Suprapubic skin (tissue), 4 donors: ENCODE measurements at places on chromosomes 2 and 18.

DNA sequence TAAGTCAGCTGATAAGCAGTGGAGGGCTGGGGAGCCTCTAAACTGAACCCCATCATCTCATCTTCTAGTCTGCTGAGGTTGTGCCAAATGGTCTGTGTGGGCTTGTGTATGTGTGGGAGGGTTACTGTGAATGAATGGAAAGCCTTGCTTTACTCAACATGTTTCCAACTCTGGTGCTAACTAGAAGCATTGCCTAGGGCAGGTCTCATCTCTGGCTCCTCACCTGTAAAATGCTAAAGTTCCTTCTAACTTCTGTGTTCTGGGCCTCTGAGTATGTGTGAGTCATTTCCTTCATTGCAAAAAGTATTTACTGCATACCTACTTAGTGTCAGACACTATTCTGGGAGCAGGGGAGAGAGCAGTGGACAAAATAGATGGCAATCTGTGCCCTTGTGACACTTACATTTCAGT, 1.3 kb downstream of the LIPG start:
- DNase-seq = no peak

DNA sequence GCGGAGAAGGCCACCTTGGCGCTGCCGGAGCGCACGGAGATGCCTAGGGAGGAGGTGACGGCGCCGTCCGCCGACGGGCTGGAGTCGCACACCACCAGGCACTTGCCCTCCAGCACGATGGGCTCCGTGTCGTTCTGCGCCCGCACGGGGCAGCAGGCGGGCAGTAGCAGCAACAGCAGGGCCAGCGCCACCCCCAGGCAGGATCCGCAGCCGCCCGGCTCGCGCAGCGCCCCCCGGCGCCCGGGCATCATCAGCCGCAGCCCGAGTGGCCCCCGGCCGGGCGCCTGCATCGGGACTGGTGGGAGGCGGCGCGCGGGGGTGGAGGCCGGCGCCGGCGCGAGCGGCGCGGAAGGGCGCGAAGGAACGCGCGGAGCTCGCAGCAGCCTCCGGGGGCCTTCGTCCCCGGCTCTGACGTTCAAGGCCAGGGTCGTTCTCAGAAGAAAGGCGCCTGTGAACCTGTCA, 2.2 kb downstream of the CBLN2 start:
- DNase-seq = no peak

GRCh38 chr2:583666-584065, 93.5 kb downstream of the TMEM18 start:
- no peak for DNase-seq

DNA sequence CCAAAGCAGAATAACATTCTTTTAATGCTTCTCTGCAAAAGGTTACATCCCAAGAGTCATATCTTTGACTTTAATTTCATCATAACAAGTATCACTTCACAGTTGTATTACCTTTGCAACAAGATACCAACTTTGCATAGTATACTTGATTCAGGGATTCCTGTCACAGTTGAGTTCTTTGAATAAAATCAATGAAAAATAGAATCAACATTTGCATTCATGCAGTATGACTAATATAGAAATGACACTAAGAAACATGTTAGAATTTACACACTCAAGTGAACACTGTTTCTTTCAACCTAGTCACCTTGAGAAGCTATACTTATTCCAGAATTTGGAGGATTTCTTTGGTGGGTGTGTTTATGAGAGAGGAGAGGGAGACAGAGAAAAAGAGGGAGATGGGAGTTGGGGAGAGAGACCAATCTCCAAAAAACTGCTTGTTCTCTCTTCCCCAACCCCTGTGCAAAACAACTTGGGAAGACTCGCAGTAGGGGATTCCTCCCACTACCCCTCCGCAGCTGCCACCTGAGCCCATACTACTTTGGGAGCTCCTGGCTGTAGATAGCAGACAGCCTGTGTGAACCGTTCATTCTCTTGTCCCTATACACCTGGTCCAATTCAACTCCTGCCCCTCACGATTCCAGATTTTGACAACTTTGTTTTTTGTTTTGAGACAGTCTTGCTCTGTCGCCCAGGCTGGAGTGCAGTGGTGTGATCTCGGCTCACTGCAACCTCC, 57.7 kb downstream of the PELI1 start:
- no peak for DNase-seq

- DNase-seq = no peak
Measured at GRCh38 chr2:67295406-67295805, 101.7 kb upstream of the ETAA1 start.

DNA sequence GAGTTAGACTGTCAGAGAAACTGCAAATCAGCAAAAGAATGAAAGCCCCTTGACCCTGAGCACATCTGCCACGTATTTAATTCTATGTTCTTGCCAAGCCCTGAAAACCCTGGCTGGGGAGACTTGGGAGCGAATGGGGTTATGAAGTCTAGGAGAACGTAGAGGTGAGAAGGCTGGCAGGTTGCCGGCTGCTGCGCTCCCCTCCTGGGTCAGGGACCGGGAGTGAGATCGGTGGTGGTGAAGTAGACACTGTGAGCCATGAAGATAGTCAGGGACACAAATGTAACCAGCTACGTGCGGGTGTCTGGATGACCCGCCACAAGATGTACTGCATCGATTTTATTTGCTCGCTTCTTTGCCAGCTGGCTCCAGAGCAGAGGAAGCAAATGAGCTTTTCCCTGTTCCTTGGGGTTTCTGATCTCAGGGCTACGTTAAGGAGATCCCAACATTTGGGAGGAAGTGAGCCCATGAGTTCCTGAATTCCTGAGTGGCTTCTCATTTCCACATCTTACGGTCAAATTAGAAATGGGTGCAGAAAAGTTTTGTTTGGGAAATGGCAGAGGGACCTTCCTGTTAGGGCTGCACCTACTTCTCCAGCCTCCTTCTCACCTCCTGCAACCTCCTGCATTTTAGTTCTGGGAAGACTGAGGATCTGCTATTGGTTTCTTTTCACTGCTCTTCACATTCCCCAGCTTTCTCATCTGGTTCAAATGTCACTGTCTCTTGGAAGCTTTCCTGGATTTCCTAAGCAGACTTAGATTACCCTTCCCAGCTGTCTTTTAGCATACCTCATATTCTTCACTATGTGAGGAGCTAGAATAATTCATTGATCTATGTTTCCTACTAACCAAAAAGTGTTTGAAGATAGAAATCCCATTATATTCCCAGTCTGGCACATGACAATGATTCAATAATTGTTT, 360.6 kb downstream of the ZNF521 start:
- no peak for DNase-seq

DNA sequence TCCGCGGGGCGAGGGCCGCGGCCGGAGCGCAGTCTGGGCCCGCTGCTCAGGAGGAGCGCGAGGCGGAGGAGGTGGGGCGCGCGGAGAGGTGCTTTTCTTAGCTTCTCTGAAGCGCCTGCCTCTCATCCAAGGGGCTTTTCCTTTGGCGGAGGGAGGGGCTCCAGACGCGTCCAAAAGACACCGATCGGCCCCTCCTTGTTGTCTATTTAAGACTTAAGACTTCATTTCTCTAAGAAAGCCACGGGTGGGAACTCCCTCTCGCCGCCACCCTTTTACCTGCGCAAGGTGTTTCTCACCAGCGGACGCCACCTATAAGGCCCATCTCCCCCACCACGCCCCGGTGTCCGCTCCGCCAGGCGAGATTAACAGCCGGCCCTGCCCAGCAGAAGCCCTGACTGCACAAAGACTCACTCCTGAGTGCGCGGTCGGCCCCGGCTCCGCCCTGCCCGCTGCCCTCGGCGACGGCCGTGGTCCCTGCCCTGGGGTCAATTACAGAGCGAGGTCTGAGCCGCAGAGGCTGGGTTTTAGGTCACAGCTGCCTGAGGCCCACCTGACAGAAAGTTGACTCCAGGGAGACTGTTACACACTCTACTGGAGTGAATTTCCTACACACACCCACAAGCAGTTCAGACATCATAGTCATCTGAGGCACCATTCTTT, at the start of gene DSC2:
DSC2 (minus strand) TSS at position 397 of the 660 bp plus-strand sequence. CDS start 450 bp downstream, outside the sequence.
- peak; percentile 79 for DNase-seq
